Caudate nucleus (tissue), 63 donors: ENCODE measurements at places on chromosomes 11 and 22.

DNA sequence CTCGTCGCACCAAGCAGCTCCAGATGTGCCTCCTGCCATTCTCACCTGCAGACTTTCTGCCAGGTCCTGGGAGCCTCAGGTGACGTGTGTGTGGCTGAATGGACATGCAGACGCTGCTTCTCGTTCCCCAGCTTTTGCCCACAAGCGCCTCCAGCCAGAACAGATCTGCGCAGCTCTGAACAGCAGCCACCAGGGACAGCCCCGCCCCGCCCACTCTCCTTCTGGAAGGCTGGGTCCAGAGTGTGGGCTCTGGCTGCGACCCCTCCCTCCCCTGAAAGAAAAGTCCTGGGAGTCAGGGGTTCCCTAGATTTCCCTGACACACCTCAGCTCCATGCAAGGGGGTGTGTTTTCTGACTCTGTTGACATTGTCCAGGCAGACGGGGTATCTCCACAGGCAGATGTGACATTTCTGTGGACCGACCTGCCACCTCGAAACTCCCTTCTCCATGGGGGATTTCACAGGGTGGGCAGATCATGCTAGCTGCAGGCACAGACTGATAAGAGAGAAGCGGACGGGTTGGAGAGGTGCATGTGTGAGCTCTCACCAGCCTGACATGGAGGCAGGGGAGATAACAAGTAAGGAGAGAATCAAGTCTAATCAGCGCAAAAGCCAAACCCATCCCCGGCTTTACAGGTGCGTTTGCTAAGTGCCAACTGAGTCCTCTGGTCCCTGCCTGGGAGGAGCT is 19.8 kb downstream of the SLCO2B1 start:
- DNase-seq, result no peak

GRCh38 chr11:61963282-61964057 is 4.0 kb downstream of the FTH1 start:
- DNase-seq, result no peak

DNA sequence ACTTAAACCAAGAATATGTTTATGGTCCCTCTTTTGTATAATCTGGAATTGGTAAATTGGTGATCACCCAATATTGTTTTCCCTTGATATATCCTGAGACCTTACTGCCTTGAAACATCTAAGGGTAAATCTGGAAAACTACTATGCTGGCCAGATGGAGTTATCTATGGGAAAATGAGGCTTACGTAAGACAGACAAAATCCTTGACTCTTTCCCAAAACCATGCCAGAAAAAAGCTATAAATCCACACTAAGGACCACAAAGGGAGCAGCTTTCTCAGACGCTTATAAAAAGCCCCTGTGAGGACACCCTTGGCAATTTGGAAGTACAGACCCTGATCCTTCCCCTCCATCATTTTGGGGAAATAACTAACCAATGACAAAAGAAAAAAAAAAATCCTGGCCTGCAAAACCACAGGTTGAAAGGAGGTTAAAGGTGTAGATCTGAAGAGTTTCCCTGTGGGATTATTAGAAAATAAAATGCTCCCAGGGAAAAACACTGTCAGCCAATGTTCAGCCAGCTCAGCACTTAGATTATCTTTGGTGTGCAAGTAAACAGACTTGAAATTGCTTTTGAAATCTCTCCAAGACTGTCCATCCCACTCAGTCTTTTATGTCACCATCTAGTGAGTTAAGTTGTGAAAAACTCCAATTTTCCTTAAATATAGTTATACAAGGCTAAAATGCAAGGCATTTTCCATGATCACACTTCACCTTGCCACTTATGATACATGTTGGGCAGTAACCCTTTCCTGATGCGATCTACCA is 6.6 kb upstream of the AMBRA1 start:
- no peak for DNase-seq

- DNase-seq, result no peak
Measured at GRCh38 chr22:42948294-42948693, 66.7 kb downstream of the PACSIN2 start.

- no peak for DNase-seq
Measured at GRCh38 chr11:78406568-78407196, 10.9 kb downstream of the GAB2 start.

- DNase-seq, result no peak
Measured at GRCh38 chr11:3709977-3710376, 38.8 kb upstream of the CHRNA10 start.

DNA sequence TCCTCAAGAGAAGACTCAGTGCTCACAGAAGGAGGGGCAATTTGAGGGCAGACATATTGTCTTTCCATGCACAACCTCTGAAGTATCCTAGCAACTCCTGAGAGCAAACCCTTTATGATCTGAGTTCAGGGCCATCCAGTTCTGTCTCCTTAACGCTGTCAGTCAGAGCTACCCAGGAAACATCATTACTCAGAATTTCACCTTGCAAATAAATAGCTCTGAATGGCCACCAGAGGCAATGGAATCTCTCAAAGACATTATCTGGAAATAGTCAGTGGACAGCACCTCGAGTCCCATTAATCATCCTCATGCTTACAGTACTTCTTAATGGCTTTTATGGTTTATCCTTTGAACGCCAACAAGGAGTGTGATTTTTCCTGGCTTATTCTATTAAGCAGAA is 656.1 kb downstream of the OPCML start:
- DNase-seq, result no peak

DNA sequence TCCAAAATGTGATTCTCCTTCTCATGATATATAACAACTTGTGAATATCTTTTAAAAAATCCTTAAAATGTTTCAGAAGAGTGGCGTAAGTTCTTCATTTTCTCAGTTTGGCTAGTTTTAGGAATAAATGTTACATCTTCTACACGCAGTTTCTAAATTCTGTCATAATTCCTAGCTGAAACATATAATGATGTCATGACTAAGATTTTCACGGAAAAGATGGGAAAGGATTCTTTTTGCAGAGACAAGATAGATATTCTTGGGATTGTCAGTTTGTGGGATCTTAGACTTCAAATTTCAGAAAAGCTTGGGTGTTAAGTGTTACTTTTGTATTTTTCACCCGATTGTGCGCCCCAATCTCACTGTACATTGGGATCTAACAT is 1.7 kb downstream of the EED start:
- no peak for DNase-seq

GRCh38 chr11:128201801-128202200 is 385.6 kb downstream of the ETS1 start:
- no peak for DNase-seq

GRCh38 chr22:39627865-39628562 is 57.5 kb downstream of the CACNA1I start:
- DNase-seq, result no peak

DNA sequence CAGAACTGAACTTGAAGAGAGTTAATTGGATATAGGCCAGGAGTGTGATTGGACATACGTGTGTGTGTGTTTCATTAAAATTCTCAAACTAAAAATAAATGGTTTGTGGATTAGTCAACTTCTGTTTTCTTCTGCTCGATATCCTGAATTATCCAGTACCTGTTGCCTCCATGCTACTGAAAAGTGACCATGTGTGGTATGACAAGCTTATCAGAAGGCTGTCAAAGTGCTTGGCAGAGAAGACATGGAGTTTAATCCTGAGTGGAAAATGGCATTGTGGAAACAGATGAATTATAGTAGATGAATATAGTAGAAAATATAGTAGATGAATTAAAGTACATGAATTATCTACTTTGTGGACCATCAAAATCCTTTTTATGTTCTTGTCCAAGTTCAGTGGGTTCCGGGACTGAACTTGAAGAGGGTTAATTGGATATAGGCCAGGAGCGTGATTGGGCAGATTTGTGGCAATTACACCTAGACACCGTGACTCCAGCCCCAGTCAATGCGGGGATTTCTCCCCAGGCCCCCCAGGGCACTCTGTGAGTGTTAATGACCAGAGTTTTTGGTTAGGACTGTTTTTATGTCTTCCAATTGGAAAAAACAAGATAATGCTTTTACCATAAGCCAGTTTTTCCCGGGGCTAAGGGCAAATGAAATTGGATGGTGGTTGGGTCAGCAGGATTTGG is 30.1 kb downstream of the GRAMD1B start:
- no peak for DNase-seq

GRCh38 chr11:59558270-59558643 is 46.9 kb downstream of the OR4D9 start:
- DNase-seq, result no peak

- DNase-seq, result no peak
Measured at GRCh38 chr11:116513894-116514293, 258.9 kb downstream of the BUD13 start.

GRCh38 chr11:15901790-15902189 is 454.6 kb downstream of the SOX6 start:
- no peak for DNase-seq
